Activated naive CD8-positive, alpha-beta T cell treated with anti-CD3 and anti-CD28 coated beads, Interleukin-2, amount 50 U/mL, for 16 hours (primary cell): ENCODE measurements at places on chromosomes 1 and 21.

- no peak for DNase-seq
Measured at GRCh38 chr1:205534444-205534985, 30.0 kb downstream of the CDK18 start.

DNA sequence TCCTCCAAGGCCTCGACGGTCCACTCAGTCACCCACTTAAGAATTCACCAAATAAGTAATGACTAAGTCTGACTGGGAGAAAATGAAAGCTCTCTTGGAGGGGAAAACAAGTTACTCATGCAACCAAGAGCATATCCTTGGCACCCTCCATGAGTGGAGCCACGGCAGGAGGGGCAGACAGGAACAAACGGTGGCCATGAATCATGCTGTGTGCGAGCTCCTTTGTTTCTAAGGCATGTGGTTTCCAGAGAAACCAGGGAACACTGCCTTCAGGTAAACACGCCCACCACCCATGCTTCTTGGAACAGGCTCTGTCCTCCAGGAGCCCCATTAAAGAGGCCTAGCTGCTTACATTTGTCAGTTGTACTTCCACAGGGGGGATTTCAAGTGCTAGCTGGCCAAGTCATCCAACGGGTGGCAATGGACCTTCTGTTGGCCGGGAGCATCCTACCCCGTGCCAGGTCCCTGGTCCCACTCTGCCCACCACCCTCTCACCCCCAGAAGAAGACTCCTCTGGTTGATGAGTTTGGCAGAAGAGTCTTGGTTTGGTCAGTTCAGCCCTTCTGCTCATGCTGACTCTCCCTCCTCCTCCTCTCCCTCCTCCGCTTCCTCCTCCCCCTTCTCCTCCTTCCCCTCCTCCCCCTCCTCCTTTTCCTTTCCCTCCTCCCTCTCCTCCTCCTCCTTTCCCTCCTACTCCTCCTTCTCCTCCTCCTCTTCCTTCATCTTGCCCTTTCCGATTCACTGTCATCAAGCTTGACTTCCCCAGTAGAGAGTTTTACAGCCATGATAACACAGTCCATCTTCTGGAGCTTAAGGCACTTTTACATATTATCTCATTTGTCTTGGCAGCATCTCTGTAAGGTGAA is 107.6 kb downstream of the CCDC185 start:
- no peak for DNase-seq

DNA sequence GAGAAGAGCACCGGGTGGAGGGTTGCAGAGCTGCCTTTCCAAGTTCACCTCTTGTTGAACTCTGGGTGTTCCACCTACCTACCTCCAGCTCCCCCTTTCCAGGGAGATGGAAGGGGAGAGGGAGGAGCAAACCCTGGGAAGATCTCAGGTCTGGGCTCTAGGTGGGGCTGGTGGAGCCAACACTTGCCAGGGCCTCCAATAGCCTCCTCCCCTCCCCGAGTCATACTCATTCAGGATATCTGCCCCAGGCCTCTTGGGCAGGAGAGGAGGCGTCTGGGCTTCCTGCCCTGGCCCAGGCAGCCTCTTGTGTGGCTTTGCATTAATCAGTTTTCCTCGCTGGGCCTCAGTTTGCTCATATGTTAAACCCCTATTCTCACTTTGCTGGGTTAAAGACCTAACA is 13.4 kb downstream of the RAP1GAP start:
- no peak for DNase-seq

GRCh38 chr1:14228677-14229076 is 369.8 kb upstream of the KAZN start:
- no peak for DNase-seq

GRCh38 chr1:115142616-115143015 is 53.3 kb upstream of the TSPAN2 start:
- DNase-seq: no peak

DNA sequence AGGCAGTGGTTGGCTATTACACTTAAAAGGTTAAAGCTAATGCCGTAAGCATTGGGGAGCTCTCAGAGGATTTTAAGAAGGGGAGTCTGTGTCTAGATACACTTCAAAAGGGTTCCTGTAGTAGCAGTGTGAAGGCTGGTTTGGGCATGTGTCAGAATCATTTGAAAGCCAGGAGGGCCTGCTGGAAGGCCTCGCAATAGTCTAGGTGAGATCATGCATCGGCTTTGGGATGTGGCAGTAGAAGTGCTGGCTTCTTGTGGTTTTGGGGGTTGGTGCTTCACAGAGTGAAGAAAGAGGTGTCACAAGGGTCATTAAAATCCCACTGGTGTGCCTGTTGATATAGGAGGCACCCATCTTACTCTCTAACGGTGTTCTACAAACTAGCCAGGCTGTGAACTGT is 85.7 kb downstream of the ST6GALNAC3 start:
- no peak for DNase-seq
